ENCODE measurements at places on chromosomes 11 and 22. TPM values are rescaled to one million over a fixed set of nuclear protein-coding genes. Genes with fewer than 3 reads are reported as not detected.

Gene KRTAP5-9
- not detected for total RNA-seq

Gene UBQLN3
- not detected for total RNA-seq

Gene ARFIP2
- total RNA-seq: 47.0 TPM

Gene KRTAP5-10
- total RNA-seq: not detected

Gene SSH3
- 19.7 TPM for total RNA-seq

Gene NTM
- total RNA-seq: 0.09 TPM

Gene CNGA4
- total RNA-seq: not detected

Gene FZD4
- 214 TPM for total RNA-seq

Gene TEX12
- not detected for total RNA-seq

Gene PHETA2
- total RNA-seq: 25.7 TPM

Gene APLNR
- 19.6 TPM for total RNA-seq

Gene ENTHD1
- not detected for total RNA-seq

Gene ZFTA
- 25.4 TPM for total RNA-seq

Gene TMEM134
- 30.6 TPM for total RNA-seq

Gene SAA1
- total RNA-seq: 0.98 TPM

Gene PLAAT2
- 0.14 TPM for total RNA-seq

Gene MMP12
- not detected for total RNA-seq

Gene KCNJ4
- not detected for total RNA-seq

Gene HIC2
- total RNA-seq: 4.4 TPM

Gene ESAM
- total RNA-seq: 84.4 TPM

Gene APIP
- 23.5 TPM for total RNA-seq

Gene BRSK2
- 0.51 TPM for total RNA-seq

Gene YAP1
- total RNA-seq: 84.2 TPM

Gene CSKMT
- 5.8 TPM for total RNA-seq

Gene FANCF
- 10.7 TPM for total RNA-seq

Gene THRSP
- total RNA-seq: not detected

Gene JAML
- under 0.01 TPM for total RNA-seq

Gene NPAS4
- not detected for total RNA-seq

Gene COMT
- 616 TPM for total RNA-seq

Gene WBP2NL
- total RNA-seq: not detected

Gene SYCE3
- total RNA-seq: not detected

Gene LIF
- 1.7 TPM for total RNA-seq

Gene KRTAP5-8
- total RNA-seq: not detected

Gene TUBA8
- 1.0 TPM for total RNA-seq

Gene OR10G7
- total RNA-seq: not detected

Gene PRR5
- 13.6 TPM for total RNA-seq

Gene BDNF
- total RNA-seq: 0.85 TPM

Gene TMPRSS13
- total RNA-seq: not detected

Gene TMEM223
- total RNA-seq: 10.7 TPM

Gene GLYATL2
- not detected for total RNA-seq

Gene MYOD1
- not detected for total RNA-seq

Gene SHANK2
- total RNA-seq: 0.37 TPM

Gene TTC28
- 27.2 TPM for total RNA-seq

Gene GDPD4
- total RNA-seq: not detected
